ENCODE measurements at places on chromosomes 3 and 15. TPM values are rescaled to one million over a fixed set of nuclear protein-coding genes. Genes with fewer than 3 reads are reported as not detected.

DNA sequence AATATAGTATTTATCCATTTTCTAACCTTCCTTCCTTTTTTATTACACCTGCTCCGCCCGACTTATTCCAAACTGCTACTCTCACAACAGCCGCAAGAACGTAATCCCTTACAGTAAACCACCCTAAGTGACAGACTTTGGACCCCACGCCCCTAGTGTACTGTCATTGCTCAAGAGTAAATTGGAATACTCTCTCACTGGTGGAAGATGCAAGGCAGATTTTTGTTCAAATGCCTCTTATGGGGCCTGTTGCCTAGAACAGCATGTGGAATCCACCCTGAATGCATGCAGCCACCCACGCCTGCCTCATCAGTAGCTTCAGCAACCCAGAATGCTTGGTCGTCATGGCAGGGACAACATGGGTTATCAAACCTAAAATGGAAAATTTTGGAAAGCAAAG lies 226.2 kb upstream of the ST8SIA2 start:
- no peak for DNase-seq

BUB1B gene
- 45.9 TPM for polyA plus RNA-seq

- no peak for DNase-seq
Observed at GRCh38 chr3:156511987-156512677, 42.8 kb downstream of the SSR3 start.

DNA sequence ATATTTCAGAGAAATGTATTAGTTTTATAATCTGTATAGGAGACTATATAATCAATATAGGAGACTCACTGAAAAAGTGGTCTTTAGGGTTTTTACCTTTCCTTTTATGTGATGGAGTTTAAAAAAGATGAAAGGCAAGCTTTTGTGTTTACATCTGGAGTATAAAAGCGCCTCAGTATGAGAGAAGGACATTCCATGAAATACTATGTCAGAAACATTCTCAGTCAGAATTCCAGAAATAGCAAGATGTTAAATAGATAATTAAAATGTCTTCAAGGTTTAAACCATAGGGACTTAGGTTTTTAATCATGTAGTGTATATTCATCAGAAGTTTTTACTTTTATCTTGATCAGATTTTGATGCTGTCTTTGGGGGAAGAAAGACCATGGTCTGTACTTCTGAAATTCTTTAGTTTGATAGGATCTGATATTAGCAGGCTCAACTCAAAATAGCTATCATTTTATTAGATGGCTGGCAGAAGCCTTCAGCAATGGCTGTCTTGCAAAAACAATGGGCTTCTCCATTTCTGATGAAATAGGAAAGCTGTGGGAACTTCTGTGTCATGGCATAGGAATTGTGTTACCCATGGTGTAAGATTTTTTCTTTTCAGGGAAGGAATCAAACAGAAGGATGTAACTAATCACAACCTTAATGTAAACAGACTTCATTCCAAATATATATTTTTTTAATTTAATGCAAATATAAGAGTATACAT lies 209.6 kb upstream of the PLSCR5 start:
- no peak for DNase-seq

- DNase-seq = no peak
Observed at GRCh38 chr3:11726146-11726545, 82.4 kb upstream of the VGLL4 start.

DNA sequence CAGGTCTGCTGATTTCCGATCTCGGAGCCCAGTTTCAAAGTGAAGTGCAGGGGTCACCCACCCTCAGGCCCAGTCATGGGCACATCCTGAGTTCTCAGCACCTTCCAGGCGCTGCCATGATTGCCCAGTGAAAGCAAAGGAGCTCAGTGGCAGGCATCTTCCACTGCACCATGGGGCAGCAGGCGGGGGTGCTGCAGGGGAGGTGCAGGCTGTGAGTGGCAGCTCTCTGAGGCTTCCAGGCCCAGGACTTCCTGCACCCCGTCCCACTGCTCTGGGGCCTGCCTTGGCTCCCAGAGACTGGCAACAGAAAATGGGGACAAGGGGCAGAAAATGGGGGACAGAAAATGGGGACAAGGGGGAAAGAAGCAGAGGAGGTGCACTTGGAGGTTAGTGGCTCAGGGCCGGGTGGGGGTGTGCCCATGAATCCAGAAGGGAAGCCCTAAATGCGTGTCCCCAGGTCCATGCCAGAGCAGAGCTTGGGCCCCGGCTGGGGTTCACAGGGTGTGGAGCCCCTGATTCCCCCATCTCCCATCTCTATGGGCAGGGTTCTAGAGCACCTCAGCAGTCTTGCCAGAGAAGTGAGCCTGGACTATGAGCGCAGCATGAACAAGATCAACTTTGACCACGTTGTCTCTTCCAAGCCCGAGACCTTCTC lies 28.0 kb downstream of the DNAH1 start:
- DNase-seq = no peak

GRCh38 chr15:100230784-100231183 lies 111.0 kb downstream of the ADAMTS17 start:
- no peak for DNase-seq

RAD51 gene
- 16.9 TPM for polyA plus RNA-seq

DNA sequence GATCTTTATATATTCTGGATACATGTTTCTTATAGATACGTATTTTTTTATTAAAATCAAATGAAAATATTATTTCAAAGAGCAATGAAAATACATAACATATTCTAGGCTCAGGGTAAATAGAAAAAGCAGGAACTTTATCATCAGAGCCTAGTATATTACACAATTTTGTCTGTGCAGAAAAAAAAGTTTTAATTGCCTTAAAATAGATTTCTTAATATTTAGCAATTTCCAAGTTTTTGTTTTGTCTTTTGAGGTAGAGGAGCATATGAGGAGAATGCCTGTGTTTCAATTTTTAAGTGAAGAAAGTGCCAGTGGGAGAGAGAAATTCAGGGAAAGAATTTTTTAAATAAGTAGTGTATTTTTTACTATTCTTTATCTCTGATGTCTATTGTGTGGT lies 10.5 kb downstream of the CAPN7 start:
- DNase-seq = no peak

GRCh38 chr3:39108200-39108710 lies 775 bp downstream of the TTC21A start:
- DNase-seq = no peak

ARL14 gene
- 0.35 TPM for polyA plus RNA-seq

DNA sequence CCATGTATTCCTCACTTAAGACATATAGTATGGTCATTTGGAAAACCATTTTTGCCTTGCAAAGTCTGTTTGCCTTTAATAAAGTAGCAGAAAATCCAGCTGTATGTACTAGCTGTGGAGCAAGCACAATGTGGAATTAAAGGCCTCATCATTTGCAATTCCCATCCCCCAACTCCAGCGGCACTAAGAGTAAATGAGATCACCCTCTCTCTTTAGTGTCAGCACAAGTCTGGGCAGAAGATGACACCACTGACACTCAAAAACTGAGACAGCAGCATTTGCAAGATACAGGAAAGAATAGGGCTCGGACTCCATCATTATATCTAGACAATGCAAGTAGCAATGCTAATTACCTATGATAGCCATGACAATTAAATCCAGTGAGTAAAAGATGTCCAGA lies 24.7 kb upstream of the DYNC1LI1 start:
- no peak for DNase-seq

MUC20 gene
- polyA plus RNA-seq = 32.5 TPM

FBXL2 gene
- polyA plus RNA-seq = 28.7 TPM

LIPH gene
- 0.93 TPM for polyA plus RNA-seq

DNA sequence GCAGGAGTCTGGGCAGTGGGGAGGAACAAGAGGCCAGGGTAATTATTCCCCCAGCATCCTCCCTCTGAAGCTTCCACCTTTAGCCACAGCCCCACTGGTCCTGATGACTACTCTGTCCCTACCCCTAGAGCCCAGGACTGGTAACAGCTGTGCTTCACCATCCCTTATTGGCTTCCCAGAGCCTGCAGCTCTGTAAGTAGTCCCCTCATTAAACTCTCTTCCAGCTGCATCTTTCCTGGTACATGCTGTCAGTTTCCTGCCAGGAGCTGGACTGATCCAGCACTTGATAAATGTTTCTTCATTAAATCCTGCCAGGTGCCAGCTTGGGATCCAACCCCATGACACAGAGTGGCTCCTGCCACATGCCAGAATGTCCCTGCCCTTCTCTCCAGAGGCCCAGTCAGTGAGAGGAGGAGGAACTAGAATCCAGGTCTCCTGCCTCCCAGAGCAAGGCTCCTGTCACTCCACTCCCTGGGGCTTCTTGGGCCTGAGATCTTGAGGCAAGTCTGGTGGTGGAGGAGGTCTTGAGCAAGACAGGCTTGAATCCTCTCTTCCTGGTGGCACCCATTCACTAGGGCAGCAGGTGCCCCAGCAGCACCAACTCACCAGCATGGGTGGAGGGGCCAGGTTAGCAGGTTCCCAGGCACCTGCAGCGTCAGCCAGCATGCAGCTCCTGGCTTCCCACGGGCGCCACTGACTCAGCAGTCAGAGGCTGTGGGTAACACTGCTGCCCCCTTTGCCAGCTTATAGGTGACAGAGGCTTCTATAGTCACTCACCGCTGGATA lies 27.6 kb downstream of the FBXW12 start:
- DNase-seq = no peak

- no peak for DNase-seq
Observed at GRCh38 chr3:41975416-41976103, 13.7 kb upstream of the ULK4 start.

DNA sequence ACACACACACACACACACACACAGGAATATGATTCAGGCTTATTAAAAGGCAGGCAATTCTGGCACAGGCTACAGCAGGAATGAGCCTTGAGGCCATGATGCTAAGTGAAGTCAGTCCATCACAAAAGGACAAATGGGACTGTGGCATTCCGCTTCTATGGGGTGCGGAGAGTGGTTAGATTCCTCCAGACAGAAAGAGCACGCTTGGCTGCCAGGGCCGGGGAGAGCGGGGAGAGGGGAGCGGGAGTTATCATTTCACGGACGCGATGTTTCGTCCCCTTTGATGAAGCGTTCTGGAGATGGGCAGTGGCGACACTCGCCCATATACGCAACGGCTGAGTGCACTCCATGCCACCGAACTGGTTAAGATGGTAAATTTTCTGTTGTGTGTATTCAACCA lies 58.5 kb upstream of the FAM174B start:
- no peak for DNase-seq

- no peak for DNase-seq
Observed at GRCh38 chr3:6229778-6230410, 631.0 kb upstream of the GRM7 start.

DNA sequence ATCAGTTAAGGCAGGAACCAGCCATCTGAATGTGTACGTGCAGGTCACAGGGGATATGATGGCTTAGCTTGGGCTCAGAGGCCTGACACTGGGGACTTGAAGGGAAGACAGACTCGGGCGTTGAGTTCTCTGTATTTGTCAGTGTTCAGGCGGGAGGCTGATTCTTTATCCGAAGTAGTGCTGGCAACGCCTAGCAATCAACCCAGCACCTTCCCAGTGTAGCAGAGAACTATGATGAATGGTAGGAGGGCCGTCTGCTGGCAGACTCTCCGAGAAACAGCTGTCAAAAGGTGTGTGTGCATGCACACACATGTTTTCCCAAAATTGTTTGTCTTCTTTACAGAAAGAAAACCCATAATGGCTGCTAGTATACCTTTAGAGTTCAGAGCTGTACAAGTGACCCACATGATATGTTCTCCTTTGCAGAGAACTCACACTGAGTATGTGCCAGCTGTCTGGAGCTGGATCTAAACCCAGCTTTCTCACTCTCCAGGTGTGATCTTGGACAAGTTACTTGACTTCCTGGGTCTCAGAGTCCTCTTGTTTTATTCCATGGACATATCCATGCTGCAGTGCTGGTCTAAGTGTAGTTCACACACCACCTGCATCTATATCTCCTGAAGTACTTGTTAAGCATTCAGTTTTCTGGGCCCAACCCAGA lies 74.5 kb upstream of the LARS2 start:
- no peak for DNase-seq

HRG gene
- polyA plus RNA-seq = 2.0 TPM

SLC22A14 gene
- 1.1 TPM for polyA plus RNA-seq

DNA sequence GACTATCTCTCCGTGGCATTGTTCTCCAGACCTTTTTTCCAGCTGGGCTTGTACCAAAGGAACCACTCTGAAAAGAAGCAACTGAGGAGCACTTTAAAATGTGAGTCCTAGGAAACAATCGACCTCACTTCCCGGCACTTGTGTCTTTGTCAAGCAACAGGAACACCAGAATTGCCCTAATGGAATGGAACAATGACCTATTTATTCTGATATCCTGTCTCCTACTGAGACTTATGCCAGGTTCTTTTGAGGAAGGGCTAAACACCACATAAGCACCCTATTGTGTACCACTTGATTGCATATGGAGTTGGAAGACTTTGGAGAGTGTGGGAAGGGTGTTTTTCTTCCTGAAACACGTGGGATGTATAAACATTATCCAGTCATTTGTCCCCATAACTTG lies 56.8 kb upstream of the TGFBR2 start:
- no peak for DNase-seq

DNA sequence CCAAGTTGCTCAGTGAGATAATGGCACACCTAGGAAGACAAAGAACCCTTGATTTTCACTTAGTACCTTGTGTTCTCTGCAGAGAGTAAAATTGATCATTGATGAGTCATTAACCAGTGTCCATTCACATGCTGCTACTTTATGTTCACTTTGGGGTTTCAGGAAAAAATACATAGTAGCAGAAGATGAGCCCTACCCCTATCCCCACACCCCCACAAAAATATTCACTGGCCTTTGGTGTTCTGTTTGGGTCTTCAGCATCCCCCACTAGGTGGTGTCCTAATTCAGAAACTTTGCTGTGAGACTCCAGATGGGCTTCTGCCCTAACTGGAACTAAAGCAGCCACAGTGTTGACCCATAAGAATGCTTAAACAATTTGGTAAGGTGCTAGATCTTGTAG lies 178.8 kb downstream of the KLHL25 start:
- peak; percentile 53 for DNase-seq

DNA sequence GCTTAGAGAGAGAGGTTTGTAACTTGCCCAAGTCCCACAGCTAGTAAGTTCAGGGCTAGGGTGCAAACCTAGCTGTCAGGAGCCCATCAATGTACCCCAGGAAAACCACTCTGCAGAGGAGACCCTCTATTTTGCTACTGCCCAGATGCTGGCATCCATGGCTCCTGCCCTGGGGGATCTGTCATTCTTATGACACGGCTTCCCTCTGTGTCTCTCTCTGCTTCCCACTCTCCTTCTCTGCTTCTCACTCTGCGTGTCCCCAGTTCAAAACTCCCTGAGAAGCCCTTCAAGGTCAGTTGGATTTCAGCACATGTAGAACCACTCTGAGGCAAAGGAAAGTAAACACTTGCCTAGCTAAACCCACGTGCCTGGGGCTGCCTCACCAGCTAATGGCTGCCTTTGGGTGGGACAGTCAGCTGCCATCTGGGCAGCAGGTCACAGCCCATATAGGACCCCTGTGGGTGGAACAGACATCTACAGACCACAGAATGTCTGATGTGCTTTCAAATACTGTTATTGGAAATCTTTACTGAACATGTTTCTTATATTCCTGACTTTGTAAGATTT lies 29.4 kb upstream of the SLCO2A1 start:
- no peak for DNase-seq
